Stimulated activated CD4-positive, alpha-beta T cell treated with anti-CD3 and anti-CD28 coated beads, Interleukin-1b, Interleukin-23, amount 100 ng/mL, for 4 hours (primary cell): ENCODE measurements at places on chromosomes 1 and 21.

GRCh38 chr1:37255136-37255795 lies 219.1 kb upstream of the ZC3H12A start:
- no peak for DNase-seq

GRCh38 chr1:11898831-11899467 lies 27.3 kb downstream of the KIAA2013 start:
- no peak for DNase-seq

DNA sequence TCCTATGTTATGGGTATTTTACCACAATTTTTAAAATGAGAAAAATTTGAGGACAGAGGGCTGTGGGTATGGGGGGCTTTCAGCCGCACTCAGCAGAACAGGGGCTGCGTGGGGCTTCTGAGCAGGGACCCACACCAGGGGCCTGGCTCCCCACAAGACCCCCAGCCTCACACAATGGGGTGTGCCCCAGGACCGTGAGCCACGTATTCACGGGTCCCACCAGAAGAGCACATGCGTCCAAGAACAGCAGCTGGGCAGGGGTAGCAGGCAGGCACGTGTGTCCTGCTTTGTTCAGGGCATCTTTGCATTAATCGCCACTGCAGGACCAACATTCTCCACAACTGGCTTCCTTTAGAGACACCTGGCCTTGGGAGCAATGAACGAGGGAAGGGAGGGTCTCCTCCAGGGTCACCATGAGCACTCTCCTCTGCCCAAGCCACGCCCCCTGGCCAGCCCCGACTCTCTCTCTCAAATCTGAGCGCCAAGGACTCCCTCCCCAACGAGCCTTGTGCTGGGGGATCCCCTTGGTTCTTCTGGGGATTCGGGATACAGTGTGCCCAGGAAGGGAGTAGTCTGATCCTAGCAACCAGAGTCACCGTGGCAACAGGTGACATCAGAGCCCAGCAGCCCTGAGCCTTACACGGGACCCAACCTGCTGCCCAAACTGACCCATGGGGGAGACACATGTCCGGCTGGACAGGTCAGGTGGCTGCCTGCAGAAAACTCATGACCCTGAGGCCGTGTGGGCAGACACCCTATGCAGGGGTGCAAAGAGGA lies 7.4 kb upstream of the ARF1 start:
- no peak for DNase-seq

DNA sequence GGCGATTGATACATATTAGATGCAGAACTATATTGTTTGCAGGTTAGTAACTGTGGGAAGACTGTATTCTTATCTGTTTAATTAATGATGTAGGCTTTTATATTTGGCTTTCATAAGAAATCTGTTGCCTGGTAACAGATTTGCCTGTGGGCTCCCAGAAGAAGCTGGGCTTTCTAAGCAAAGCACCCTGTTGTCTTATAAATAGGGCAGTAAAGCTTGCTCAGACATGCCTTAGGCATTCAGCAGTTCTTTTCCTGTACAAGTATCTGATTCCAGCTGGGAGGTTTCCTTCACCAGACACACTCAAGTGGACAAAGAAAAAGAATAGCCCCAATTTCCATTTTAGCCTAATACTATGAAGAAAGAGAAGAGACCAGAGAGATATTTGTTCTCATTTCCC lies 524.0 kb downstream of the LRRIQ3 start:
- DNase-seq: no peak

GRCh38 chr21:46082963-46083790 lies 14.7 kb upstream of the COL6A2 start:
- no peak for DNase-seq

DNA sequence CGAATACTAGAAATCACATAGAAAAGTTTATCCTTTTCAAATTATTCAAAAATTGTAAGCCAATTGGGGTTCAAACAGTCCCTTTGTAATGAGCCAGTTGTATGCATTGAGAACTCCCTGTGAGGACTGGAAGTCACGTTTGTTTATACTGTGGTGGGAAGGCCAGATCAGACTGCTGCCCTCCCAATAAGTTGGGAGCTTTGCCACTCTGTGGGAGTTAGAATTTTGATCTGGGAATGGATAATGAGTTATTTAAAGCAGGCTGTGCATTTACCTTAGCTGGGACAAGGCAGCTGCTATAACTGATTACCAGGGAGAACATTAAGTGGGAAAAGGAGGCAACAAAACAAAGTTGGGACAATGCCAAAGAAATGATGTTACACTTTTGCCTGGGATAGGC lies 178.8 kb downstream of the SDCCAG8 start:
- DNase-seq: no peak

GRCh38 chr1:206898089-206898914 lies 1.1 kb downstream of the IL24 start:
- DNase-seq: no peak

DNA sequence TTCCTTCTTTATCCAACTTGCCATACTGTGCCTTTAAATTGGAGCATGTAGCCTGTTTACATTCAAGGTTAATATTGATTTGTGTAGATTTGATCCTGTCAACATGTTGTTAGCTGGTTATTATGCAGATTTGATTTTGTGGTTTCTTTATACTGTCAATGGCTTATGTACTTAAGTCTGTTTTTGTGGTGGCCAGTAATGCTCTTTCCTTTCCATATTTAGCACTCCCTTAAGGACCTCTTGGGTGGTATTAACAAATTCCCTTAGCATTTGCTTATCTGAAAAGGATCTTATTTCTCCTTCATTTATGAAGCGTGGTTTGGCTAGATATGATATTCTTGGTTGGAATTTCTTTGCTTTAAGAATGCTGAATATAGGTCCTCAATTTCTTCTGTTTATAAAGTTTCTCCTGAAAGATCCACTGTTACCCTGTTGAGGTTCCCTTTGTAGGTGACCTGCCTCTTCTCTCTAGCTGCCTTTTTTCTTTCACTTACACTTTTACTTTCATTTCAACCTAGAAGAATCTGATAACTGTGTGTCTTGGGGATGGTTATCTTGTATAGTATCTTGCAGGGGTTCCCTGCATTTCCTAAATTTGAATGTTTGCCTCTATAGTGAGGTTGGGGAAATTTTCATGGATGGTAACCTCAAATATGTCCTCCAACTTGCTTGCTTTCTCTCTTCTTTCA lies 86.9 kb upstream of the NEGR1 start:
- DNase-seq: no peak

DNA sequence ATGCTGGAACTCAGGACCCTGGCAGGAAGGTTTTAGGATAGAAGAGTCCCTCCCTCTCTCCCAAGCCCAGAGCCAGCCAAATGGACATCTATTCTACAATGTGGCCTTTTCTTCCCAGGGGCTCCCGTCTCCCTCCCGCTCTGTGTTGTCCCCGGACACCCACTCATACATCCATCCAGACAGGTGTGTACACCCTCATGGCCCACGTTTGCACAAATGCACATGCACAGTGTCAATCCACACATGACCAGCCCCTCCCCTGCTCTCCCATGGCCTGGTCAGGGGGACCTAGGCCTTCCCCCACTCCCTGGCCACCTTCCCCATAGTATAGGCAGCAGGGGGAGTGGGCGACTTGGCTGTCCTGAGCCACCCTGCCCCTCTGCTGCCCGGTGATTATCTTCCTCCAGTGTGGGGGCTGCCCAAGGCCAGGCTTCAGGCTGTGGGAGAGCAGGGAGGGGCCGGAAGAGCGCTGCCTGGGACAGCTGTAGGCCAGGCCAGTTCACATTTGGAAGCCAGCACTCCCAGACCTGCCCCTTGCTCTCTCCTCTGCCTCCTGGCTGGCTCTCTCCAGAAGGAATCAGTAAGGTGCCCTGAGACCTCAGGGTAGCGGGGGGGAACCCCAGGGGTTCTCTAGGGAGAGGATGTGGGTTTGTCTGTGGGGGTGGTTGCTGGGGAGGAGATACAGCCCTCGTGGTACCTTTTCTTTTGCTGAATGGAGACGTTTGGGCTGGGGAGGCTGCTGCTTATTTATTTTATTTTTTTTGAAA lies 4.1 kb upstream of the PTPN7 start:
- peak; percentile 60 for DNase-seq

GRCh38 chr1:76503736-76504135 lies 363.5 kb upstream of the ST6GALNAC5 start:
- no peak for DNase-seq

DNA sequence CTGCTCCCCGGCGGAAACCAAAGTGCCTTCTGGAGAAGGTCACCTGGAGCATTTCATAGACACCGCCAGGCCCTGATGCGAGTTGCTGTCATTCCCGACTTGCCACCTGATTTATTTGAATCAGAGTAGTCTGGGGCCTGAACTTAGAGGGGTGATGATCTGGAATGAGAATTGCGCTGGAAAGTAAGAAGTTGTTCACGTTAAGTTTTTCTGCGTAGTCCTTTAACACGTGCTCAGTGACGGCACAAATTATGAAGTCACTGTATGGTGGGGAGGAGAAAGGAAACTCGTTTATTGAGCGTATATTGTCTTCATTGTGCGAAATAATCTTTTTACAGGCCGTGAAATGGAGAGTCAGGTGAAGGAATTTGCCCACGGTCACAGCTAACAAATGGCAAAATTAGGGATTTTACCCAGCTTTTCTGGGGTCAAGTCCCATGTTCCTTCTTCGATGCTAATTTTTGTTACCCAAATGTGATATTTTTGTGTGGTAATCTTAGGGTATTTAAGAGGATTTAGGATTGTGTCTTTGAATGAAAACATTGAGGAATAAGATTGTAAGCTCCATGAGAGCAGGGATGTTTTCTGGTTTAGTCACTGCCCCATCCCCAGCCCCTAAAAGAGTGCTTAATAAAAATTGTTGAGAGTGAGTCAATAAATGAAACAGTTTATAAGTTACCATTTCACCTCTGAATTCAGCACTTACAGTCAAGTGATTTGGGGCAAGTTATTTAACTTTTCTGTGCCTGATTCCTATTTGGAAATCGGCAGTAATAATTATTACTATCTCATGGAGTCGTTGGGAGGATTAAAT lies 46.4 kb upstream of the NBL1 start:
- no peak for DNase-seq

GRCh38 chr1:94852788-94853187 lies 32.6 kb downstream of the SLC44A3 start:
- DNase-seq: no peak

DNA sequence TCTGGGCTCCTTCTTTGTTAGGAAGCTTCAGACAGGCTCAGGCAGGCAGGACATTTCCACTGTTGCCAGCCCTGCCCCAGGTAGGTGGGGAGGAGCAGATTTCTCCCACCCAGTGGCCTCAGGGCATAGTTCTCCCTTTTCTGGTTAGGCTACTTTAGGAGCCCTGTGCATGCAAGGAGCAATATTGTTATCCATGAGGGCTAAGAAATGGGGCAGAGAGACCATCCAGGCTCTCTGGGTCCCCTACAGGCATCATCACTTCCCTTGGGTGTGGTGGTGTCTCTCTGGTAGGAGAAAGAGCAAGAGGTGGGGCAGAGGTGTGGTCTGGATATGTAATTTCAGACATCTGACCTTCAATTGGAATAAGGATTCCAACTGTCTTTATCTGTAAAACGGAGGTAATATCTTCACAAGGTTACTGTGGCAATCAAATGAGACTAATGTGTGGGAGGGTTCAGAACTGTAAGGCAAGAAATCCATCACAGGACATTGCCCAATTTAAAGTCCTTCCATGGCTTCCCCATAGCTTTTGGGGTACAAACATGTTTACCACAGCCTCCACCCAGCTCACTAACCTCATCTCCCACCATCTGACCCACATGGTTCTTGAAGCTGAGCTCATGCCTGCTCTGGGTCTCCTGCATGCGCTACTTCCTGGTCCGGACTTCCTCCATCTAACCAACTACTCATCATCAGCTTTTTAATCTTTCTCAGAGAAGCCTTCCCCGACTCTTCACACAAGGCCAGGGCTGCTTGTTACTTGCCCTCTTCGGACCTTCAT lies 26.1 kb downstream of the PCAT6 start:
- no peak for DNase-seq

DNA sequence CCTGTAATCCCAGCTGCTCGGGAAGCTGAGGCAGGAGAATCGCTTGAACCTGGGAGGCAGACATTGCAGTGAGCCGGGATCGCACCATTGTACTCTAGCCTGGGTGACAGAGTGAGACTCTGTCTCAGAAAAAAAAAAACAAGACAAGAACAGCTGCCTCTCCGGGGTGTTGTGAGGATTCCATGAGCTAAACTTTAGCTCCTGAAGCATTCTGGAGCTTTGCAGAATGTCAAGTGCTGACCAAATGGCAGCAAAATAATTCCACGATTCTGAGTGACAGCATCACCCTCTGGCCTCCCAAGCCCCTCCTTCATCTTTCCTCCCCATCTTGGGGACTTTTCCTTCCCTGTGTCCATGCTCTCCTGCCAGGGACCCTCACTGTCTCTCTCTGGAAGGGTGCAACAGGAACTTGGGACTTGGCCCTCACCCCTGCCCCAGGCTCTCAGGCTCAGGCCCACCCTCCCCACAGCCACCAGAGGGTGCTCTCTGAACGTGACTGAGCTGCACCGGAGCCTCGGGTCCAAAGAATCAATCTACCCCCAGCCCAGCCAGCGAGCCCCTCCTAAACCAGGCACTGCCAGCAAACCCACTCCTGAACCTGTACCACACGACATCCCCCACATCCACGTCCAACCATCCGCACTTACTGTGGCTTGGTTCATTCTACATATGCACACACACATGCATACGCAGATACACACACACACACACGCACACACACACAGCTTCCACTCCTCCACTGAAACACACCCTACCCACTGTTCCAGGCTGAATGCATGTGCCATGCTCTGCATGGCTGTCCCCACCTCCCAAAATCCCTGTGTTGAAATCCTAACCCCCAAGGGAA lies 45.7 kb downstream of the ACOT7 start:
- DNase-seq: peak; percentile 62

DNA sequence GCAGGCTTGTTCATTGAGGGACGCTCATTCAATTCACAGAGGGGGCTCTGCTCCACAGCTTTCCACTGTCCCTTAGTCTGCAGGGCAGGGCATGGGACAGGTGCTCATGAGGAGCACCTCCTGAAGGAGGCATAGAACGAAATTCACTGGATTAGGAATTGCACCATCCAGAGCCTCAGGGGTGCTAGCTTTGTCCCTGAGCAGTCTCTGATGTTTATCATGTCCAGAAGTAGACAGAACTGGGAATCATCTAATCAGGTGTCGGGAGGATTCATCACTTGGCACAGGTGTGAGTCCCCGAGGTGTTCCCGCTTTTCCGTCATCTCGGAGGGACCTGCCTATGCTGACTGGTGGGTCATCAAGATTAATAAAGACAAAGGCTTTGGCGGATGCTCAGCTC lies 321.4 kb downstream of the AJAP1 start:
- DNase-seq: no peak

DNA sequence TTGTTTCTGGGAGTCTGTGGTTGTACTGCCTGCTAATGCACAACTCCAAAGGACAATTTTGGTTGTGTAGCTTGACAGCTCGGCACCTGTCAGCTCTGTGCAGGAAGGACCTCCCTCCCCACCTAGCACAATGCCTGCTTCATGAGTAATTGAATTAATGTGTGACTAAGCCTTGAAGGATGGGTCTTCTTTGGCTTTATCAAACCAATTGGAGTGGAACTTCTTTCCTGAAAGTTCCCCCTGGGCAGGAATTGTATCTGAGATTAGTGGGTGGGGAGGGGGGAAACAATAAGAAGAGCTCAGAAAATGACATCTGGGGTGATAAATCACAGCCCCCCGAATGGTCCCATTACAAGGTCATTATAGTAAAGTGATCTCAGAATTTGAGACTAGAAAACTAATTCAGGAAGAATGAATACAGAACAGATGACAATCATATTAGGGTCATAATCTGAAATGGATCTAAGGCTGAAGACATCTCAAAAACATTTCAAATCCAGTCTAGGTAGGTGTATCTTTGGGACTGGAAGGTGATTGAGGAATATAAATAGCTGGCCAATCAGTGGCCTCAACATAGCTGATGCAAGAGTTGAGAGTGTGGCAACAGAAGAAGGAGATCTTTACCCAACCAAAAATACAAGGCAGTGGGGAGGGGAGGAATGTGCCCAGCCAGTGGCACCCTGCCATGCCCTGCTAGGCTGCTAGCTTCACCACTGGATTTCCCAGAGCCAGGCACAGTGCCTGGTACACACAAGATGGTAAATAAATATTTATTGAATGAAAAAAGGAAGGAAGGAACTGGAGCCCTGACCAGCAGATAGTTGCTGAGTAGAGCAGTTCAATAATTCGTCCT lies 10.1 kb upstream of the SESN2 start:
- DNase-seq: no peak
